Activated CD8-positive, alpha-beta memory T cell treated with anti-CD3 and anti-CD28 coated beads for 1 hour (primary cell): ENCODE measurements at places on chromosomes 2 and 18.

DNA sequence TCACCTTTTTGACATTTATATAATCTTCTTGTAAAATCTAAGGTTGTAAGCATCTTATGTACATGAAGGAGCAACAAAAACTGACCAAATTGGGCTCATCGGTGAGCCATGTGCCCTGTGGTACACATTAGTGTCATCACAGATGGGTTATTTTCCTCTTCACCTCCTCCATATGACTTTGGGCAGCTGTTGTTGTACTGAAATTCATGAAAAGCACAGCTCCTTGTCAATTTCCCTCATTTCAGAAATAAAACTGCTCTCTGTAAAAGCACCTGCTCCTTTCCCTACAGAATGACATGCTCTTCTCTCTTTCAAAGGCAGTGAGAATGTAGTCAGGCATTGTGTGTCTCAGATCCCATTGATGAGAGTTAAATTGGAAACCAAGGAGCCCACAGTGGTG lies 42.0 kb downstream of the DTNA start:
- no peak for DNase-seq

GRCh38 chr2:54740333-54740732 lies 16.9 kb downstream of the EML6 start:
- no peak for DNase-seq

DNA sequence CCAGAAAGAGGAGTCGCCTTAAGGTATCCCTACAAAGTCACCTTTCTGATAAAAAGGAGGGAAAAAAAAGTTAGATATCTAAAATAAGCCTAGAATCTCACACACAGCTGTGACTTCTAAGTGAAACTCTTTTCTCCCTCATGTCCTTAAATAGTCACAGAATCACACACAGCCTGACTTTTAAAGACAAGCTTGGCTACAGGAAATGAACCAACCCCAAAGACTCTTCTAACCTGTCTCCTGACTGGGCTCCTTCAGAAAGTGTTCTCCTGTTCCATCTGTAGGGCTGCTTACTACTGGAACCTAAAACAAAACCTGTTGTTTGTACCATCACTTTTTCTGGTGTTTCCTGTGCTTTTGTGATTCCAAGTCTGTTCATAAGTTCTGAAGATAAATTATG lies 62.7 kb upstream of the NRP2 start:
- no peak for DNase-seq

DNA sequence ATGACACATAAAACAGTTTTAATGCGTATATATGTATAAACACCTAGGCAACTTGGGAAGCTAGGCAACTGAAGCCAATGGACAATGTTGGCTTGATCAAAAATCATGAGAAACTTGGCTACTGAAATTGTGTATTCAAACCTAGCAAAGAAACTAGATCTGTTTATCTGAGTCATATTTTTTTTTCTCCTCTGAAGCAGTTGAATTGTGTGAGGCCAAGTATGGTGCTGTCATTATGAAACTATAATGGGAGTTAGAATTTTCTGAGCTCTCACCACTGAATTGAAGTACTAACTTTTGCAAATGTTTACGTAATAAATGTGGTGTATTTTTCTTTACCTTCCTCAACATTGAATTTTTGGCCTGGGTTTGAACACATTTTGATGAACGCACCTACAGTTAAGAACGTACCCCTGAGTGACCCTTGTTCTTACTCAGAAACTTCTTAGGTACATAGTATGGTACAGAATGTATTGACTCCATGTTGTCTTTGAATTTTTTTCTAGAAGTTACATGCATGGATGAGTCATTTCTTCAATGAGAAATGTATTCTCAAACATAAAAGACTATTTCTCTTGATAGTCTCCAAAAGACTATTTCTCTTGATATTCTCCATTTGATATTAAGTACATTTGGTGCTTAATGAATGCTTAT lies 23.8 kb downstream of the CD28 start:
- no peak for DNase-seq

- DNase-seq: no peak
These were observed 2.8 kb upstream of the CYS1 start for GRCh38 chr2:10083046-10083445.

DNA sequence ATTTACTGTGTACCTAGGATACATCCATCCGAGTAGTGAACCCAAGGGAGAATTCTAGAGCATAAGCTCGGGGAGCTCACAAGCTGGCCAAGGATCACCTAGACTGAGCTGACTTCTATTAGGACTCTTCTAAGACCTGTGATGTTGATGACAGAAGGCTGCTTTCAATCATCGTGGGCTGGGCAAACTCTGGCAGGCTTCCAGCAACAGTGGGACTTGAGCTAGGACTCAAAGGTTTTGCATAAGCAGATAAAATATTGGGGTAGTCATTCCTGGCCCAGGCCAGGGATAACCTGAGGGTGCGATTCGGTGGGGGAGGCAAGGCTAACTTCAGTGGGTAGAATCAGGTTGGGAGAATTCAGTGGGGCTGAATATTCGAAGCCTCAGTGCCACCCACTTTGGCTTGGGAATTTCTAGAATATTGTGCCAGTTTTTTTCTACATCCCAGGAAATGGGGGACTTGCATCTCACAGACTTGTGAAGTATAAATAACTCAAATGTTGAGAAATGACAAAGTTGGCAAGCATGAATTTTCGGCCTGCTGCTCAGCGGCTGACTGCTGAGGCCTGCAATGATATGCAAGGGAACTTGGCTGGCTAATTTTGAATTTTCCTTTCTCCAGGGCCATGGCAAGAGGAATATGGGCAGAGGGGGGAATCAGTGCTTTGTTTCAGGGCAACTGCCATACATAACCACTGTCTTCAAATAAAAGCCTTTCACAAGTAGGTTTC lies 274.3 kb downstream of the PRKCE start:
- no peak for DNase-seq

GRCh38 chr2:3377612-3378432 lies at the start of gene EIPR1:
Gene EIPR1, minus strand, starts transcription at chr2:3377818. Its CDS starts 129 bp downstream, at chr2:3377689.
- DNase-seq: peak; percentile 92

GRCh38 chr18:59311631-59312030 lies 6.8 kb downstream of the CPLX4 start:
- DNase-seq: no peak
